Fibroblast of skin of right quadriceps (primary cell): ENCODE measurements at places on chromosomes 5 and 9.

DNA sequence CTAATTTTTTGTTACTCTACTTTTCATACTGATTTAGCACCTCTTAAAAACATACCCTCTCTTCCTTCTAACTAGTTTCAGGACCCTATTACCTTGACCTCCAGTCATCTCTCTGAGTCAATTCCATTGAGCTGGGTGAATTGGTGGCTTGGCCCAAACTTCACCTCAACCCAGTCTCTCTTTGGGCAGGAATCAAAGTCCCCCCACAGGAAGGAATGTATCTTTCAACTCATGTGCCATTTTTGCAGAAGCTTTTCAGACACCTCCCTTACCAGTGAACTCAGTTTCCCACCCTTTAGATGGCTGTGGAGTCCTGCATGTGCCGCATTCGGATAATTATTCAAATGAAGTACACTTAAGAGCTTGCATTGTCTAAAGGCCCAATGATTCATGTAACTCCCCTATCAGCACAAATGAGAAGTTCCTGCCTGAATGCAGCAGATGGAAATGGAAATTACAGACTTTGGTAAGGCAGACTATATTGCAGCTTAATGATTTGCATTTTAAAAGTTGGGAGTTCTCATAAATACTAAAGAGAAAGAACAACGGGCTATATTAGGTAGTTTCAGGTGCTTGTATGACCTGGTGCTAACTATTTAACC, 693.5 kb downstream of the PTPRD start:
- DNase-seq, result no peak

- DNase-seq, result peak; percentile 85
Measured at GRCh38 chr9:124632077-124632621, 125.0 kb upstream of the NR5A1 start.

- DNase-seq, result peak; percentile 51
Measured at GRCh38 chr9:22244139-22245011, 202.2 kb upstream of the DMRTA1 start.

GRCh38 chr5:136642976-136643375, 277.6 kb upstream of the TRPC7 start:
- no peak for DNase-seq
